ENCODE measurements at places on chromosomes 13 and 19. TPM values are rescaled to one million over a fixed set of nuclear protein-coding genes. Genes with fewer than 3 reads are reported as not detected.

- DNase-seq = no peak
- H3K4me3 ChIP-seq = no peak overlapping the region
- no peaks in the 10 kb centered on the region for H3K27me3 ChIP-seq
- no peaks in the 10 kb centered on the region for H3K4me1 ChIP-seq
- no peaks in the 10 kb centered on the region for H3K36me3 ChIP-seq
Observed at GRCh38 chr13:28013482-28013881, 25.0 kb upstream of the URAD start.

DNA sequence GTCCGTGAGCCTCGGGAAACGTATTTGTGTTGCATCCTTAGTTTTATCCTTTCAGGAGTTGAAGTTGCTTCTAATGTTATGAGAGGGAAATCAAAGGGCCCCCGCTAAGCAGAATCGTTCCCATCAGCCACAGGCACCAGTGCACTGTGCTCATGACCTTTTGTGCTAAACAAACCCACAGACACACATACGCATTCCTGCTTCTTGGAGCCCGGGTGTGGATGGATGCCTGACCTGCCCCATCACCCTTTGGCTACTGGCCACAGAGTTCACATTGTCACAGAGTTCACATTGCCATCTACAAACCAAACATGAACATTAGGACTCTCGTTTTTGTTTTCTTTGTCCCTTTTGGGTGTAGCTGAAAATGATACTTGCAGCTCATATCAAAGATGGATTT lies 47.2 kb downstream of the CHST8 start:
- no peak overlapping the region for H3K27ac ChIP-seq
- no peaks in the 10 kb centered on the region for H3K36me3 ChIP-seq
- H3K27me3 ChIP-seq = no peaks in the 10 kb centered on the region
- DNase-seq = no peak

The LCP1 gene
- 1,088 TPM for total RNA-seq

DNA sequence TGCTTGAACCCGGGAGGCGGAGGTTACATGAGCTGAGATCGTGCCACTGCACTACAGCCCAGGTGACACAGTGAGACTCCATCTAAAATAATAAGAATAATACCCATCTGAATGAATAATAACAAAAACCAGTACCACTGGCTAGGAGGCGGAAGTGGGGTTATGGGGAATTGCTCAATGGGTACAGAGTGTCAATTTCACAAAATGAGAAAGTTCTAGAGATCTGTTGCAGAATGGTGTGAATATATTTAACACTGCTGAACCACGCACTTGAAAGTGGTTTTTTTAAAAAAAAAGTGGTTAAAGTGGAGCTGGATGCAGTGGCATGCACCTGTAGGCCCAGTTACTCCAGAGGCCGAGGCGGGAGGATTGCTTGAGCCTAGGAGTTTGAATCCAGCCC lies 18.5 kb downstream of the KLF2 start:
- H3K27ac ChIP-seq = peak overlapping the region; percentile 91
- peaks cover 69% of the 10 kb centered on the region for H3K4me1 ChIP-seq
- no peaks in the 10 kb centered on the region for H3K27me3 ChIP-seq

DNA sequence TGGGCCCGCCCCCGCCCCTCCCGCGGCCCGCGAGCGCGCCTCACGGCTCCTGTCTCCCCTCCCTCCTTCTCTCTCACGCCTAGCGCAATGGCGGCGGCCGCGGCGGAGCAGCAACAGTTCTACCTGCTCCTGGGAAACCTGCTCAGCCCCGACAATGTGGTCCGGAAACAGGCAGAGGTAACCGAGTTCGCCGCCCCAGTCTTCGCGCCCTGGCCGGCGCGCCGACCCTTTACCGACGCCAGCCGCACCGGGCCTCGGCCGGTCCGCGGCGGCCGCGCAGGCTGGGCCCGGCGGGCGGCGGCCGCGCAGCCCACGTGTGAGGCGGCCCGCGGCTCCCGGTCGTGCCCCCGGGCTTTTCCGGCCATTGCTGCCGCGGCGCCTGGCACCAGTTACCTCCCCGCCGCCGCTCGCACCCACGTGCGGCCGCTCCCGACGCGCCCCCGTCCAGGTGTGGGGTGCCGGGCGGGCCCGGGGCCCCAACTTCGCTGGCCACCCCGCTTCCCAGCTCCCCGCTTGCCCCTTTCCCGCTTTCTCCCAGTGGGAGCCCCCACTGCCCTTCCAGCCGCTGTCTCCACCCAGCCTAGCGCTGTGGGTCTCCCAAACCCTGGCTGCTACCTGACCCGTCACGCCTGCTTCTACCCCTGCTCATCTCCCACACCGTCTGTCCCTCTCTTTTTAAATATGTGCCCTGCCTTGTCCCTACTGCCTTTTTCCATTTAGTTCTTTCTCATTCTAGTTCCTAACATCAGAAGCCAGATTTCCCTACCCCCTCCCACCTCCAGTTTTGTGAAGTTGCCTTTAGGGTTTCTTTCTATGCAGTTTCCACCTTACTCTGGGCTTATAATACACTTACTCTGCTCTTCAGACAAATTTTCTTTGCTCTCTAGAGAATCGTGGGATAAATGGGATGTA lies 23.4 kb downstream of the IPO5 start:
- H3K27me3 ChIP-seq = no peaks in the 10 kb centered on the region
- H3K27ac ChIP-seq = peak overlapping the region; percentile 75

DNA sequence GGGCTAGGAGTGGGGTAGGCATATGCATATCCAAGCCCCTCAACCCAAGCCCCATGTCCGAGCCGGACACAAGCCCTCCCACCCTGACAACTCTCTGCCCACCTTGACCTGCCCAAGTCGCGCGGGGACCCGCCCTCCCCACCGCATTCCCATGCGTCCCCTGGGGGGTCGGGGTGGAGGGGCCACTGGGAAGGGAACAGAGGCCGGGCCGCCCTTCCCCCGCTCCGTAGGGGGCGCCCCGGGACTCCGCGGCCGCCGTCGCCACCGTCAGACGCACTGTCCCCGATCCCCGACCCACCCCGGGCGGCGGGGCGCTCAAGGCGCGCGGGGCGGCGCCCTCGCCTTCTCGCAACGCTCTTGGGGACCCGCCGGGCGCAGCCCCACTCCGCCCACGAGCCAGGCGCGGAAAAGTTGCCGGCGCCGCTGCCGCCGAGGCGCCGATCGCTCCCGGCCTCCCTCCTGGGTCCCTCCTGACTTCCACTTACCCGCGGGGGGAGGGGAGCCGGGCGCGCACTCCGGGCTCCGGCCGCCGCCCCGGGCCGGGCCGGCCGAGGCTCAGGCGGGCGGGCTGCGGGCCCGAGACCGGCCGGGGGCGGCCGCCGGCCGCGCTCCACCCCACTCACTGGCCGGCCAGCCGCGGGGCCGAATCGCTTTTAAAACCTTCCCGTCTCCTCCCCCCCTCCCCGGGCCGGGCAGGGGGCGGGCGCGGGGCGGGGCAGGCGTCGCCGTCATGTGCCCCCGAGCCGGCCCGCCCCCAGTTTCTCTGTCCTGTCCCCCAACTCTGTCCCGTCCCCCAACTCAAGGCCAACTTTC lies 34.4 kb upstream of the NANOS3 start:
- H3K4me3 ChIP-seq = peak overlapping the region; percentile 69
- H3K27ac ChIP-seq = peak overlapping the region; percentile 96
- H3K4me1 ChIP-seq = peaks cover 89% of the 10 kb centered on the region
- no peaks in the 10 kb centered on the region for H3K36me3 ChIP-seq
- DNase-seq = peak; percentile 82

DNA sequence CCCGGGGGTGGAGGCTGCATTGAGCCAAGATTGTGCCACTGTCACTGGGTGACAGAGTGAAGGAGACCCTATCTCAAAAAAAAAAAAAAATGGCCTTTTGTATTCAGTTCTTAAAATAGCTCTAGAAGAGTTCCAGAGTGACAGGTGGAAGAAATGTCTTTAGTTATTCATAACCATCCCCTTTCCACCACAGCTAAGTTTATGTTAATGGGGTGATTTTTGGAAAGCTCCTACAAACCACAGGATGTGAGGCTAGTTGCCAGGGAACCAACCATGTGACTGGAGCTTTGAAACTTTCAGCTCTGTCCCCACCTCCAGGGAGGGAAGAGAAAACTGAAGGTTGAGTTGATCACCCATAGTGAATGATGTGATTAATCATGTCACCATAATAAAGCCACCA lies 6.9 kb downstream of the ZNF490 start:
- no peaks in the 10 kb centered on the region for H3K27me3 ChIP-seq
- H3K4me1 ChIP-seq = no peaks in the 10 kb centered on the region
- peaks cover 13% of the 10 kb centered on the region for H3K36me3 ChIP-seq
- no peak overlapping the region for H3K4me3 ChIP-seq
- no peak for DNase-seq

The HSD17B14 gene
- not detected for total RNA-seq

The CYP2F1 gene
- 4.5 TPM for total RNA-seq

GRCh38 chr19:2103045-2103707 lies 6.5 kb downstream of the IZUMO4 start:
- DNase-seq = no peak
- H3K4me3 ChIP-seq = no peak overlapping the region
- H3K27ac ChIP-seq = no peak overlapping the region

Measured in natural killer cell (primary cell).